ENCODE measurements at places on chromosomes 4 and X.

DNA sequence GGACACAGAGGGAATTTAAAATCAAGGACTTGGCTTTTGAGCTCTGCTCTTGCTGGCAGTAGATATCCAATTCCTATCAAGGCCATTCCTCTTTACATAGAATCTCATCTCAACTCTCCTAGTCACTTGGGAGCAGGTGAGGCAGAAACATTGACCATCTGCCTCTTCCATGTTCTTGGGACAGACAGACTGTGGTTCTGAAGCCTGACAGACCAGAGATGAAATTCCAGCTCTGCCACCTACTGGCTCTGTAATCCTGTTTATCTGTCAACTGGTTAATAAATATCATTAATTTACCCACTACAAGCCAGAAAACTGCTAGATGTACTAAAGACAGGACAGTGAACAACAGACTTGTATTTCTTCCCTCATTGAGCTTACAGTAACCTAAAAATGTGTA, 300.8 kb downstream of the ADGRL3 start:
- no peak for DNase-seq

- DNase-seq = no peak
Measured at GRCh38 chrX:148913971-148914370, 413.6 kb downstream of the AFF2 start.

DNA sequence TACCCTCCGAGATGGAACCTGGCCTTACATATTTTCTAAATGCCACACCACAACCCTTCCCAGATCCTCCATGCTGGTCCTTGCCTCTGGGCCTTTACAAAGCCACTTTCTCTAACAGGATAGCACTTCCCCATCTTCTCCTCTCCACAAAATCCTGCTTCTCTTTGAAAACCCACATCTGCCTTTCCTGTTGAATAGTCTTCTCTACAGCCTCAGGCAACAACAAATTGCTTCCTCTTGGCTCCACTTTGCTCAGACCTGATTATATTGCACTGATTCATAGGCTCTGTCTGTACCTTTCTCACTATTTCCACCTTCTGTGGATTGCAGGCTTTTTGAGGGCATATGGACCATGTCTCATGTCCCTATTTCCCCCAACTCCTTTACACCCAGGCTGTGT, 203.7 kb upstream of the MBNL3 start:
- no peak for DNase-seq

DNA sequence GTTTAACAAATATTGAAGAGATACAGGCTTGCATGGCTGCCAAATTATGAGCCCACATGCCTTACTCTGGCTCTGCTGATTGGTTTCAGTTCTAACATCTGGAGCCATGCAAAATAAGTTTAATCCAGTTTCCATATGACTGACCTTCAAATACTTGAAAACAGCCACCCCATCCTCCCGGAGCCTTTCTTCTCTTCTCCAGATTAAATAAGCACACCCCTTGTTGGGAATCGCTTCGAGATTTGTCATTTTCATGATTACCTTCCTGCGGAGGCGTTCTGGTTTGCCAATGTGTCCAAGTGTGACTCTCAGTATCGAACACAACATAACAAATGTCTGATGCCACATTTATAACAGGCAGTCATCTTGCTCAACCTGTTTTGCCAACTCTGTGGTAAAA, 101.6 kb upstream of the JADE1 start:
- no peak for DNase-seq

DNA sequence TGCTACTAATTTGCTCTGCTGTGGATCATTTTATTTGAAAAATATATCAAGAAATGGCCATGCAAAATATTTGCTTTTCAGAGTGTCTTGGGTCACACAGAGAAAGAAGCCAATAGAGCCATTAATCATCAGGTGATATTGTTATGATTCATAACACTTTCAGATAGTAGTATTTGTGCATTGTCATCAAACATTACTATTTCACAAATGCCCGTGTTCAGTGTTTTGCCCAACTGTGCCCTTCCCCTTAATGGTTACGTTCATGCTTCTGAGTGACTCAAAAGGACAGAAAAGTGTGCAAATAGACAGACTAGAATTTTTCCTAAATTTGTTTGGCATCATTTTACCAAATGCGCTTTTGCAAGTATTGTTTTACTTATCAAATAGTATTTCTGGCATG, 46.5 kb downstream of the PHOX2B start:
- no peak for DNase-seq

DNA sequence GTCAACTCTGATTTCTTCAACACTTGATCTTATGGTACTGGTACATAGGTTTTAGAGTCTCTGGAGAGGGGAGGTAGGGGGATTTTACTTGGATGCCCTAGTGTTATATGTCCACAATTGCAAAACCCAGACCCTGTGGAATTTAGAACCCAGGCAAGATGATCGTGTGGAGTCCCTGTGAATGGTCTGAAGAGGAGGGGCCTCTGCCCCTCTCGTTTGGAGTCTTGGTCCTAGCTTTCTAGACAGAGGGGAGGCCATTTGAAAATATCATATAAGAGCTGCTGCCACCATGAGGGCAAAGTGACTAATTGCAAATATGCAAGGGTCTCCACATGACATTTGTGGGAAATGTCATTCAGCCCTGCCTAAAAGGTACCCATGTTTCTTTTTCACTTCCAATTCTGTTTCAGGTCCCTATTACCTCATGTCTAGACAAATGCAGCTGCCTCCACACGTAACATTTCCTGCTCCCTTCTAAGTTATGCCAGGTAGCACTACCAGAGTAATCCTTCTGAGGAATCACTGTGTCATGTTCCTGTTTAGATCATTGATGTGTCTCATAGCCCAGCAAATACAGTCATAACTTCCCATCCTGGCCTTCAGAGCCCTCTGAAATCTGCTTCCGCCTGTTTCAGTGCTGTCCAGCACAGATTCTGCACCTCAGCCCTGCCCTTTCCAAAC, 126.8 kb downstream of the KLHL8 start:
- peak; percentile 17 for DNase-seq

DNA sequence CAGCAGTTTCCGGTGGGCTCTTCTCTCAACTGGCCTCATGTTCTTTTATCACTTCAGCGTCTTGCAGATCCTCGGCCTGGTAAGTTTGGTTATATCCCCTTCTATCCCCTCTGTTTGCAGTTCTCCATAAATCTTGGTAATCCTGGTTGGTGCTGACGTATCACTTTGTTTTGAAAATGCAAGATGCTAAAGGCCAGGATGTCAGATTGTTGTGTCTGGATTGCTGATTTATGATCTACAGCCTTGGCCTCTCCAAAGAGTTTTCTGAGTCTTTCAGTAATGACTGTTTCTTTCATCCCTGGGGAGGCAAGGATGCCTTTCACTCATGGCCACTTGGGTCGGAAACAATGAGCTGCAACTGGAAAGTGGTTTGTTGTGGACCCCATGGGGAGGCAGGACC, 146.4 kb downstream of the AMMECR1 start:
- DNase-seq = no peak

- DNase-seq = no peak
Measured at GRCh38 chrX:13545726-13546125, 23.7 kb upstream of the EGFL6 start.

DNA sequence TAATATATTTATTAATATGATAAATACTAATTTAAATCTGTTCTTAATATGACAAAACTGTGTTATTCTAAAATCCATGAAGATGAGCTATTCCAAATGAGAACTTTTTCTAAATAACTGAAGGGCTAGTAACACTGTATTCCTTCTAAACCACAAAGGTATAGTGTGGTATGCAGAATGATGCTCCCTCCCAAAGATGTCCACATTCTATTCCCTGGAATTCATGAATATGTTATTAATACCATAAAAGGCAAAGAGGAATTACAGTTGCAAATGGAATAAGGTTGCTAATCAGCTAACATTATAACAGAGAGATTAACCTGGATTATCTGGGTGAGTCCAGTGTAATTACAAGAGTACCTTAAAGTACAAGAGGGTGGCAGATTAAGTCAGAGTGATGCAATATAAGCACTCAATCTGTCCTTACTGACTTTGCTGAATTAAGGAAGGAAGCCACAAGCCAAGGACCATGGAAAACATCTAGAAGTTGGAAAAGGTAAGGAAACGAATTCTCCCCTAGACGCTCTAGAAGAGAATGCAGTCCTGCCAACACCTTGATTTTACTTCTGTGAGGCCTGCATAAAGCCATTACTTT, 20.7 kb upstream of the MAB21L2 start:
- DNase-seq = no peak

DNA sequence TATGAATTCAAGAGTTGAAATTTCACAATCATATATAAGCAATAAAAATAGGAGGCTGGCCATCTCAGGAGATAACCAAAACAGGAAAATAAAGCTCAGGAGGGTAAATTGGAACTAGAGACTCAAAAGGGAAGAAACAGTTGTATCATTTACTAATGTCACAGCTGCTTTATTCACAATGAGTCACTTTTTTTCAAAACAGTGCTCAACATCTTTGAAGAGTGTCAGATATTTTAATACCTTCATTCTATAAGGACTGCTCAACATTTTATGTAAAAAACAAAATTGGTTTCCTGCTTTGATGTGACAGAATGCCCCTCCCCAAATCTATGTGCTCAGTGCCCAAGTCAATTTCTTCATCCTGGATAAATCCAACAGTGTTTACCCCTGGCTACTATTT, 97.7 kb downstream of the DDX60 start:
- DNase-seq = no peak

- DNase-seq = peak; percentile 43
Measured at GRCh38 chrX:45771560-45772340, 571.1 kb upstream of the DIPK2B start.

- DNase-seq = no peak
Measured at GRCh38 chr4:95411371-95412088, 137.2 kb downstream of the UNC5C start.

- DNase-seq = no peak
Measured at GRCh38 chr4:108377021-108377420, 208.3 kb upstream of the LEF1 start.

- DNase-seq = no peak
Measured at GRCh38 chr4:16706251-16706650, 192.2 kb downstream of the LDB2 start.

DNA sequence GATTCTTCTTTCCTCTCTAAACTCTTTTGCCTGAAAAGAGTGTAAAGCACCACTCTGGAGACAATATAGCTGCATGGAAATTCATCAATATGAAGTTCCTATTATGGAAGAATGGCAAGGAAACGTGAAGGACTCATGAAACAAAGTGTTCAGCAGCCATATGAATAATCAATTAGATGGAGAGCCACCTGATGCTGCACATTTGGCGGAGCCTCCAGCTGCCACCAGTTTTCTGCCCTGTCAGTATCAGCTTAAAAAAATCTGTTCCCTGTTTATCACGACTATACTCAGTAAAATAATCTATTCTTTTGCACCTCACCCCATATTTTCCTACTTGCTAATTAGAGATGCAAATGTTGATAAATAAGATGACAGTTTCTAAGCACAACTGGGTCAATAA, 276.0 kb downstream of the UNC5C start:
- no peak for DNase-seq

DNA sequence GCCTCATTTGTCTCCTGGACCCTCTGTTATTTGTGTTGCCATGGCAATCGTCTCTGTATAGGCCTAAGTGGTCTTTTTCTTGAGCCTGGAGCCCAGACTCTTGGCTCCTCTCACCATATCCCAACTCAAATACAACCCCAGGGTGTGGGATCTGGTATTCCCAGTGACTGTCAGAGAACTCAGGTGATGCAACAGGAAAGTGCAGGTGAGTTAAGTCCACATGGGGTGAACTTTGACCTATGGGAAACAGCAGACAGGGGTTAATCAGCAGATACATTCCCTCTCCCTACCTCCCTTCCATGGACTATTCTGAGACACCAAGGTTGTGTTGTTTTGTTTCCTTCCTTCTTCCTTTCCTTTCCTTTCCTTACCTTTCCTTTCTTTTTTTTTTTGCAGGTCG, 130.9 kb upstream of the RPS6KA3 start:
- DNase-seq = no peak

DNA sequence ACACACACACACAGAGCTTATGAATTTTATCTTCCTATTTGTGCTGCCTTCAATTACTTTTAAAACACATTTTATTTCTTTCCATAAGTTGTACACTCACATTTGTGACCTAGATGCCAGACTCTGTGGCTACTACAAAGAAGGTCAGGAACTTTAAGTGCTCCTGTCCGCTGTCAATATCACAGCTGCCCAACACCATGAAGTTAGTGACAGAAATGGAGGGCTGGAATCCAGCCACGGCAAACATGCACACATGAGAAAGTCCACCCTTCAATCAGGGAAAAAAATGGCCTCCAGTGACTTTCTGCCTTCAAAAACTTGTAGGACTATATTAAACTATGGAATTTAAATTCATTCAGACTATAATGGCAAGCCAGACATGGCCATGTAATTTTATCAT, 334.4 kb upstream of the FSTL5 start:
- no peak for DNase-seq

GRCh38 chr4:53195815-53196661, 169.8 kb downstream of the SCFD2 start:
- DNase-seq = no peak

DNA sequence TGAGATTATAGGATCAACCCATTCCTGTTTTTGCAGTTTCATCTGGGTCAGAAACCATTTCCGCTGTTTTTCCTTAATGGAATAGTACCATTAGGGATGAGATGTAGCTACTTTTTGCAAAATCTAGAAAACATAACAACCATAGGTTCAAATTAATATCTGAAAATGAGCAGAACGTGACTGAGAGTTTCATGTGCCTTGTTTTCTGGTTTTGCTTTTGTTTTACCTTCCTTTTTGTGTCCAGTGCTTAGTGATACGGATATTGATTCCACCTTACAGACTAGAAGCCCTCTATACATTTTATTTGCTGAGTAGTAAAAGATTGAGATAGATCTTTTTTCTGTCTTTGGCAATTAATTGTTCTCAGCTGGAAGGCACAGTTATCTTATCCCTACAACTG, 46.5 kb downstream of the SNX25 start:
- DNase-seq = no peak

- DNase-seq = no peak
Measured at GRCh38 chrX:38166478-38167083, 54.1 kb downstream of the SRPX start.
